ENCODE measurements at places on chromosomes 7 and 10.
A peak's percentile ranks its signal among the peaks of the same experiment; 100 is the strongest.

GRCh38 chr10:113335592-113335991, 217.3 kb upstream of the HABP2 start:
- no peak for DNase-seq

- DNase-seq: no peak
These were observed 1190.3 kb upstream of the C7orf33 start for GRCh38 chr7:147400221-147400689.

DNA sequence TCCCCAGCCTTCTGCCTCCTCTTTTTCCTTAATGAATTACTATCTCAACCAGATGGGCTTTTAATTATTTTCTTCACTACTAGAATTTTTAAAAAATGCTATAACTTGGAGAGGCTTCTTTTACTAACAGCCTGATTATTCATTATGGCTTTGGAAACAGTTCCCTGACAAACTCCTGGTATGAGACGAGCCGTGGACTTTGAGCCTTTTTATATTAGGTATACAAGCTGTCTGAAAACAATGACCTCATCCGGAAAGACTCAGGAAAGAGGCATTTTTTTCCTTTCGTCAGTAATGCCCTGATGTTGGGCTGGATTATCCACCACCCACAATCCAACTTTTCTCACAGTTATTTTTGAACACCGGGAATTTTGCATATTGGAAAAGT, 26.7 kb upstream of the ABLIM1 start:
- DNase-seq: no peak

- DNase-seq: peak; percentile 38
These were observed 114.2 kb downstream of the C10orf105 start for GRCh38 chr10:71605263-71605962.

GRCh38 chr10:37035853-37036252, 89.5 kb upstream of the ANKRD30A start:
- DNase-seq: no peak

DNA sequence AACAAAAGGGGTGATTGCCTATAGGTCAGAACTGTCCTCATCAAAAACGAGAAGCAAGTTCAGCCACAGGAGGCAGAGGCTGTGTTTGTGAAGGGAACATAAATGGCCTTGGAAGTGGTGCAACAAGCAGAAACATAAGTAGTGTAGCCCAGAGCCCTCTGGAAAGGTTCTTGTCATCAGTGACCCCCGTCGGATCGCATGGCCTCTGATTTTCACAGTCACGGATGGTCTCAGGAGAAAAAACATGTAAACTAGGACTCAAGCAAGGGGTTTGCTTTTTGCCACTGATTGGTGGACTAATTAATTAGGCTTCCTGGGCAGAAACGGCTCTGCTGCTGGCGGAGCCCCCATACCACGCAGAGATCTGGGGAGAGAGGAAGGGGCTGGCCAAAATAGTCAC, 496.5 kb upstream of the MKI67 start:
- no peak for DNase-seq

GRCh38 chr10:115171392-115171960, 78.3 kb downstream of the ATRNL1 start:
- no peak for DNase-seq

- no peak for DNase-seq
These were observed 49.3 kb upstream of the PARD3 start for GRCh38 chr10:34864149-34865067.

- no peak for DNase-seq
These were observed 115.3 kb upstream of the TCF7L2 start for GRCh38 chr10:112834751-112835181.

- no peak for DNase-seq
These were observed 228.3 kb downstream of the CALN1 start for GRCh38 chr7:72183835-72184234.

GRCh38 chr7:76185187-76185896, 16.4 kb upstream of the SRRM3 start:
- DNase-seq: no peak

DNA sequence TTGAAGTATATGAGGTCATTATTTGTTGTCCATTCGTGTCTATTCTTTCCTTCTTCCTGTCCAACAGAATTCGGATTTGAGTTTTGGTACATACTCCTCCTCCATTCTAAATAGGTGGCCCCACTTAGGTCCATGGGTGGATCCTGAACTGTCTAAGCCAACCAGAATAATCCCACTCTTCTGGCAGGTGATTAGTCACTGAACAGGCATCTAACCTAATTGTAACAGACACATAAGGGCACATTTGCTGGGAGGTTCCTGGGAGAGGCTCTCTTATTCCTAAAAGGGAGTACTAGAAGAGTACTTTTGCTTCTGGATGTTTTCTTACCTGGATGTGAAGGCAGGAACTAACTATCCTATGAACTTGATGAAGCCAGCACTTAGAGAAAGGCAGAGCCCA, 16.8 kb downstream of the LRRC72 start:
- DNase-seq: no peak

DNA sequence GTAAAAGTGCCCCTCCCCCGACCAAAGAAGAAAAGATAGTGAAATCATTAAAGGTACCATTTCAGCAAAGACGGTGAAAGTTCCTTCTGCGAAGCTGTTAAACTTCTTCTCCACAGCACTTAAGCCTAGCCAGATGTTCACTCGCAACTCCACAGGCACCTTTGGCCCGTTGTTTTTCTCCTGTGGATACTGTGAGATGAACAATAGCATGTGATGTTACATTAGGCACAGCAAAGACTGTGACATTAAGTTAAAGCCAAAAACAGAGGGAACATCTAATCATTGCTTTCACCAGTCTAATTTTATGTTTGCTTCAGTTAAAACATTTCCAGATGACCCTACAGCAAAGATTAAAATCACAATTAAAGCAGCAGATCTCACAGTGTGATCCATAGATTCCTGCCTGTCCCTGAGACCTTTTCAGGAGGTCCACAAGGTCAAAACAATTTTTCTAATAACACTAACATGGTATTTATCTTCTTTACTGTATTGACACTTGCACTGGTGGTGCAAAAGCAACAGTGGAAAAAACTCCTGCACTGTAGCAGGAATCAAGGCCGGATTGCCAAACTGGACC, 112.5 kb downstream of the MYOF start:
- DNase-seq: no peak

GRCh38 chr7:154178895-154179294, 126.7 kb downstream of the DPP6 start:
- DNase-seq: no peak

- no peak for DNase-seq
These were observed 58.7 kb upstream of the BTRC start for GRCh38 chr10:101295261-101295660.

DNA sequence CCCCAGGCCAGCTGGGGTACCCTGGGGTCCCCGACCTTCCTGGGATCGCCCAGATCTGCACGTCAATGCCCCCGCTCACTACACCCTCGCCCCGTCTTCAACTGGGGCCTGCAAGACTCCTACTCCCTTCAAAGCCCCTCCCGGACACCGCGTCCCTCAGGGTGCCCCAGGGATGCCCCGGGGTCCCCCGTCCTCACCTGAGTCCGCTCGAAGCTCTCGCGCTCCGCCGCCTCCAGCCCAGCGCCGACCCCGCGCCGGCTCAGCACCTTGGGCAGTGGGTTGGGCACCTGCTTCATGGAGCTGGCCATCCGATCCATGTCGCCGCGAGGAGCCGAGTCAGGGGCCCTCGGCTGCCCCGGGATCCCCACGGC, at the start of gene HIP1:
HIP1 (minus strand) TSS at position 338 of the 371 bp plus-strand sequence; CDS start at position 317, 21 bp downstream.
- DNase-seq: no peak

- DNase-seq: no peak
These were observed 235.5 kb downstream of the CCSER2 start for GRCh38 chr10:84563868-84564267.

DNA sequence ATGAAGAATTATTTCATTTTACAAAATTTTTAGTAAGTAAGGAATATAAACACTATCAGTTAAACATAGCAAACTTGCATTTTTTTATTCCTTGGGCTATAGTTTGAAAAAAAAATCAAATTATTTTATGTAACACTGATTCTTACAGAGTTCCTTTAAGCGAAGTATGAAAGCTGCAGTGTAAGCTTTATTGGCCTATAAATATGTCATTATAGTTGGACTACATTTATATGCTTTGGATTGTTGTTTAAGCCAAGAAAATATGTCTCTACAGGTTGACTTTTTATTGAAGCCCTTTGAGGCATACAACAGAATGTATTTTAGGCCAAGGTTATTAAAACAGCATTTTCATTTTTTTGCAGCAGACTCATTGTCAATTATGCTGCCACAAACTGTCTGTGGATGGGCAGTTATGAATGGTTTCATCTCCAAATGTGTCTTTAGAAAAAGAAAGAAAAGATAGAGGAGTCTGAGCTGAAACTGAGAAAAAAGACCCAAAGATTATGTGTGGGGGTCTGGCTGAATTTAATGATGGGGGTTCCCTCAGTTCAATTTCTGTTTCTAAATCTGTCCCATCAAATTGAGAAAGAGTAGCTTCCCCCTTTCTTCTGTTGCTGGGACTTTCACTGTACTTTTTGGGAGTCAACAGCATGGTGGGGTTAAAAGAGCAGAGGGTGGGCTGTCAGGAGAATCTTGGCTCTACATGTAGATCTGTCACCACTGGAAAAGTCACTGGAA, 43.1 kb downstream of the ARID5B start:
- DNase-seq: no peak

GRCh38 chr7:155979994-155980393, 167.7 kb upstream of the SHH start:
- no peak for DNase-seq

- no peak for DNase-seq
These were observed 58.2 kb downstream of the LANCL2 start for GRCh38 chr7:55423277-55423711.

DNA sequence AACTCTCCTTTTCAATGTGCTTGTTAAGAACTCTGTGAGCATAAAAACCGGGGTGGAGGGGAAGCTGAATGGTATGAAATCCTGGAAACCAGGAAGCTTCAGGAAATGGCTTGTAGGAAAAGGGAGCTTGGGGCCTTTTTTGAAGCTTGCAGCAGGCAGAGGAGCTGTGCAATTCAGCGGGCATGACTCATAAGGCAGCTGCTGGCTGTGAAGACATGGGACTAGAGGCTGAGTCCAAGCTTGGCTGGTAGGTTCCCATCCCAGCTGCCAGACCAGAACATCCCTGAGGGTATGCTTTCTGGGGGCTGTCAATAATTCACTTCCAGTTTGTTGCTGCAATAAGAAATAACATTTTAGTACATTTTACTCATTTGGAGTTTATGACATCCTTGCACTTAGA, 36.8 kb upstream of the CDC14C start:
- no peak for DNase-seq

GRCh38 chr7:8000315-8000941, 31.8 kb downstream of the GLCCI1 start:
- no peak for DNase-seq

- DNase-seq: no peak
These were observed 142.1 kb downstream of the PHTF2 start for GRCh38 chr7:77940647-77941046.

GRCh38 chr7:42097752-42098151, 139.3 kb downstream of the GLI3 start:
- DNase-seq: no peak

DNA sequence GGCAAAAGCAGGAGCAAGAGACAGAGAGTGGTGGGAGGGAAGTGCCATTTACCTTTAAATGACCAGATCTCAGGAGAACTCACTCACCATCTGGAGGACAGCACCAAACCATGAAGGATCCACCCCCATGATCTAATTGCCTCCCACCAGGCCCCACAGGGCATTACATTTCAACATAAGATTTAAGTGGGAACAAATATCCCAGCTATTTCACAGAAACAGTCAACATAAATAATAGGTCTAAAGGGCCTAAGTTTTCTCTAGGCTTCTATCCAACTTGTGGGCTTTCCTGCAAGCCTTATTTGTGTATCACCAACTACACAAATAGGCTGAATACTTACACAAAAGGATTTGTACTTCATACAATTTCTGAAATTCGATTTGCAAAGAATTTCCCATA, 196.8 kb upstream of the POT1 start:
- no peak for DNase-seq

- no peak for DNase-seq
These were observed 201.3 kb downstream of the MAD1L1 start for GRCh38 chr7:2031451-2031845.

DNA sequence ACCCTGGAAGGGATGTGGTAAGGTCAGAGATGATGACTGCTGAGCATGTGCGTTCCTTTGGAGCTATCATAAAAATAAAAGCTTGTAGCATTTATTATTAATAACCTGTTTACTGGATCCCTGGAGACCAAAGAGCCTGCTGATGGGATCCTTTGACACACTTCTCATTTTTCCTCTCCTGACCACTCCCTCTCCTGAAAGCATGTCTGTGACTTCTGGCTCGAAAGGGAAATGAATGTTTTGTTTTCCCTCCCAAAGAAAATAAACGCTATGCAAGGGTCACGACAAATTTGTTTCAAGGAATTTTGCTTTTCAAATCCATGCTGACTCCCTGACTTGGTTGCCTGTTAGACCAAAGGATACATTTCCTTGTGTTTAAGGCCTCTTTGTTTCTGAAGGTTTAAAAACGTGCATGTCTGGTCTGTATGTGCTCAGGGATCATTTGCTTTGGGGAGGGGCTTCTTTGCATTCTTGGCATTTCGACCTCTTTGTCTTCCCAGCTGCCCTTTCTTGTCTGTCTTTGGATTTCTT, 185.1 kb upstream of the AGK start:
- no peak for DNase-seq

DNA sequence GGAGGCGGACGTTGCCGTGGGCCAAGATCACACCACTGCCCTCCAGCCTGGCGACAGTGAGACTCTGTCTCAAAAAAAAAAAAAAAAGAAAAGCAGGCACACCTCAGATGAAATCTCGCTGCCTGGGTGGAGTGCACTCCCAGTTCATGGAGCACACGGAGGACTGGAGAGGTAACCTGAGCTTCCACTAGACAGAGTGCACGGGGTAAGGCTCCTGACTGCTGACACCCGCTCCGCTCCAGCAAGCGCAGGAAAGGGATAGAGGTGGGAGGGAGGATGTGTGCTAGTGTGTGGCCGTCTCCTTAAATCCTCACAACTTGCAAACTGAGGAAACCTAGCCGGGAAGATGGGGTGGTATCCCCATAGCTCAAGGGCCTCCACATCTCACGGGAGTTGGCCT, 50.8 kb downstream of the FAM53B start:
- DNase-seq: no peak

DNA sequence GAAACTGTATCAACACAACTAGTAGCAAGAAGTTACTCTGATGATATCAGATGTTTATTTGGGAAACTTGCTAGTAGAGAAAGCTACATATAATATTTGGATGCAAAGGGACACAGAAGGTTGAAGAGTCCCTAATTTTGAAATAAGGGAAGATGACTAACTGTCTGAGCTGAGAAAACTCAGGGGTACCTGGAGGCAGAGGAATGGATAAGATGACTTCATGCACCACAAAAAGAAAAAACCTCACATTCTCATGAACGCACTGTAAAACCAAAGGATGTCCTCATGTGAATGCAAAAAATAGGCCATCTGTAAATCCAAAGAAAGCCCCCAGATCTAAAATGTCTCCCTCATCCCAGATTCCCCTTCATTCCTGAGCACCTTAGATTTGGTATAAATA, 29.3 kb downstream of the PRSS2 start:
- DNase-seq: no peak

DNA sequence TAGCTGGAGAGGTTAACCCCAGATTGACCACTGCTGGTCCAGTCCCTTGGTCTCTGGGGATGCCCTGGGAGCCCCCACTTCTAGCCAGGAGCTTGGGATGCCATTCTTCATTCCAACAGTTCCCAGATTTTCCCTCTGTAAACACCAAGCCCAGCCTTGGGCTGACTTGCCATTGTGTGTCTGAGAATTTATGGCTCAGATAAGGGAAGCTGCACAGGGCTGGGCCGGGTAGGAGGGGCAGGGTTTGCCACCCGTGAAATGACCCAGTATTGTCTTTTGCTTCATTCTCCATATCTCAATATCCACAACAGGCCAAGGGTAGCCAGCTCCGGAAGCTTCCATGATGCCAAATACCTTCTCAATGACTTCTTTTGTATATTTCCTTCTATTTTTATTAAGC, 32.1 kb downstream of the AFAP1L2 start:
- no peak for DNase-seq

Measured in T-helper 2 cell treated with Interferon-gamma antibody and Interleukin-4, amounts not matched to agents 5 μg/mL and 100 μg/mL, for 36 hours (primary cell).